ENCODE measurements at places on chromosomes 5 and 9.

DNA sequence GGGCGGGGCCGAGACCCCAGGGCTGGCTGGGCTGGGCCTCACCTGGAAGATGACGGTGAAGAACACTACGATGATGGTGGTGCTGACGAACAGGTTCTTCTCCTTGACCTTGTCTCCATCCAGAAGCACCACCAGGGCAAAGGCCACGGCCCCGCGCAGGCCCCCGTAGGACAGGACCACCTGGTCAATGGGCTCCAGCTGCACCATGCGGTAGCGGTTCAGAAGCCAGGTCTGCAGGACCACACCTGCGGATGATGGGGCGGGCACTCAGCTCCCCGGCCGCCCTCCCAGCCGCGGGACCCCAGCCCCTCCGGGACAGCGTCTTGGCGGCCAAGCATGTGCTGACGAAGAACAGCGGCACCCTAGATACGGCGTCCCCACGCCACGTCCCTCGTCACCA lies 39.5 kb downstream of the EXOC3 start:
- DNase-seq, result no peak

- no peak for DNase-seq
Measured at GRCh38 chr9:134071149-134071548, 3.3 kb upstream of the BRD3 start.

DNA sequence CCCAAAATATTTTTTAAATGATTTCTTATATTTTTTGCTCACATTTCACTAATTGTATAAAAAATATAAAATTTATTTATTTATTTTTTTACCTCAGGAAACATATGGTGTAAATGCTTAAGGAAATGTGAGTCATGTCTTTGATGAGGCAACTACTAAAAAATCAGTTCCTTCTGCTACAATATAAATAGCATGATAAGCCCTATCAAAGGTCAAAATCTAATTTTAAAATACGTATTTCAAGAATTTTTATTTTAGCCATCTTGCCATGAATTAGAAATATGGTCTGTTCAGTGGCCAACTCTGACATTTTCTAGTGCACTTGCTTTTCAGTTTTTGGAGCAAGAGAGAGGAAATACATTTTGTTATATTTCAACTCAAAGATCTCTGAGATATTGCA lies 50.5 kb downstream of the PDE4D start:
- DNase-seq, result no peak

- no peak for DNase-seq
Measured at GRCh38 chr5:127586066-127586770, 62.7 kb upstream of the CTXN3 start.

- peak; percentile 38 for DNase-seq
Measured at GRCh38 chr9:35035851-35036701, 36.3 kb downstream of the VCP start.

DNA sequence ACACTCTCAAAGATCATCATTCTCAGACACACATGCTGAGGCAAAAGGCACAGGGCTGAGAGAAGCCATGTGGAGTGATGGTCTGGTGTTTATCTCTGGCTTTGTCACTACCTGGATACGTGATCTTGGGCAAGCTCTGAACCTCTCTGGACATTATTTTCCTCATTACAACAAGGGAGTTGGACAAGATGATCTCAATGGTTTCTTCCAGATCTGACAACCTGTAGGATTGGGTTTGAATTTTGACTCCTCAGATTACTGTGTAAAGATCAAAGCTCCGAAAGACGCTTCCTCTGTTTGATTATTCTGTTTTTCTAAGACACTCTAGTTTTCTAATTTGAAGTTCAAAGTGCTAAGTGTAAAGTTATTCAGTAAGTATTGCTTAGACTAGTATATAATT lies 20.0 kb downstream of the NUDT2 start:
- DNase-seq, result no peak

GRCh38 chr9:14747111-14747510 lies 24.6 kb upstream of the CER1 start:
- no peak for DNase-seq

GRCh38 chr5:144548936-144549335 lies 378.3 kb downstream of the KCTD16 start:
- no peak for DNase-seq

GRCh38 chr5:3899093-3899492 lies 303.5 kb downstream of the IRX1 start:
- DNase-seq, result no peak

DNA sequence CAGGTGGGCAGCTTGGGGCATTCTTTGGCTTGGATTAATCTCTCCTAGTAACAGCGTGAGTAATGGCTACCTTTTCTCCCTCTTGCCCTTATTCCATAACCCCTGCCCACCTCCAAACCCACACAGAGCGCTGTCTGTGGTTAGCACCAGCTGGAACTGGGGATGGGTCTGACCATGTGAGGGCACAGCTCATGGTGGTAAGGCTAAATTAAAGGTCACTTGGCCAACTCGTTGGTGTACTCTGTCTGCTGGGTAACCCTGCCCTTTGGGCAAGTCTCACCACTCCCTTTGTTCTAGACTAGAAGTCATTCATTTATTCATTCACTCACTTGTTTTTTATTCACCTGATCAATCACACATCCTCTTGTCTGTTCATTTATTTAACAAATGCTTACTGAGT lies 27.8 kb downstream of the PPARGC1B start:
- no peak for DNase-seq

Measured in CD4-positive, alpha-beta T cell treated with Interleukin-12 subunit alpha and Interleukin-12 subunit beta, for 1 hour (primary cell).